ENCODE measurements at places on chromosomes 1 and 21. TPM values are rescaled to one million over a fixed set of nuclear protein-coding genes. Genes with fewer than 3 reads are reported as not detected.
A peak's percentile ranks its signal among the peaks of the same experiment; 100 is the strongest.

CD101 gene
- 0.75 TPM for total RNA-seq

OR10K1 gene
- not detected for total RNA-seq

EXO1 gene
- 1.6 TPM for total RNA-seq

RXFP4 gene
- total RNA-seq: not detected

GRCh38 chr1:49597436-49597835 lies 426.3 kb downstream of the AGBL4 start:
- no peak overlapping the region for H3K4me3 ChIP-seq
- no peaks in the 10 kb centered on the region for H3K36me3 ChIP-seq
- H3K27ac ChIP-seq: no peak overlapping the region
- H3K27me3 ChIP-seq: no peaks in the 10 kb centered on the region

- H3K4me1 ChIP-seq: peaks cover 25% of the 10 kb centered on the region
- H3K4me3 ChIP-seq: peak overlapping the region; percentile 3
- peak; percentile 92 for DNase-seq
- no peak overlapping the region for H3K27ac ChIP-seq
Observed at GRCh38 chr1:40338745-40339419, 21.8 kb upstream of the COL9A2 start.

GRCh38 chr1:229019663-229020271 lies 251.1 kb upstream of the RAB4A start:
- peaks cover 2% of the 10 kb centered on the region for H3K27me3 ChIP-seq
- no peaks in the 10 kb centered on the region for H3K36me3 ChIP-seq
- DNase-seq: no peak
- no peaks in the 10 kb centered on the region for H3K4me1 ChIP-seq
- no peak overlapping the region for H3K4me3 ChIP-seq

DNA sequence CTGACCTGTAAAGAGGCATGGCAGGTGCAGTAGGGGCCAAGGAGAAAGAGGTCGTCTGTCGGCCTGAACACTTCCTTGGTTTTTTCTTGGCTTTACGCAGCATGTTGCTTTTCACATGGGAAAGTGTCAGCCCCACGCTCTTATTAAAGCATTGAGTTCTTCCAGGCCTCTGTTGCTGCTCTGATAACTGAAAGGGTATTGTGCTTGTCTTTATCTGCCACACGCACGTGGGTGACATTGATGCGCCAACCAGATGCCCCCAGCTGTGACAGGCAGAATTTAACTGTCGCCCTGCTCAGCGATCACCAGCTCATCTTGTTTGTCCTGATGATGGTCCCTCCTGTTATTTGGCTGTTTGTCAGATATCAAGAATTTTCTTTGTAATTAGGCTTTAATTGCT lies 76.5 kb downstream of the GALNT2 start:
- H3K36me3 ChIP-seq: no peaks in the 10 kb centered on the region
- H3K4me3 ChIP-seq: no peak overlapping the region
- no peaks in the 10 kb centered on the region for H3K27me3 ChIP-seq
- no peak for DNase-seq
- no peak overlapping the region for H3K27ac ChIP-seq

- no peak overlapping the region for H3K27ac ChIP-seq
- no peak overlapping the region for H3K4me3 ChIP-seq
- no peaks in the 10 kb centered on the region for H3K4me1 ChIP-seq
- DNase-seq: no peak
- no peaks in the 10 kb centered on the region for H3K27me3 ChIP-seq
Observed at GRCh38 chr1:47617381-47618221, 179.8 kb downstream of the FOXD2 start.

- no peak overlapping the region for H3K27ac ChIP-seq
- H3K27me3 ChIP-seq: no peaks in the 10 kb centered on the region
- no peak for DNase-seq
- peaks cover 9% of the 10 kb centered on the region for H3K4me1 ChIP-seq
- H3K4me3 ChIP-seq: no peak overlapping the region
Observed at GRCh38 chr1:66426239-66426853, 107.6 kb upstream of the SGIP1 start.

GRCh38 chr1:113990530-113990929 lies 11.3 kb downstream of the OLFML3 start:
- no peaks in the 10 kb centered on the region for H3K27me3 ChIP-seq
- H3K4me1 ChIP-seq: no peaks in the 10 kb centered on the region
- H3K27ac ChIP-seq: no peak overlapping the region
- H3K36me3 ChIP-seq: no peaks in the 10 kb centered on the region
- H3K4me3 ChIP-seq: no peak overlapping the region

DNA sequence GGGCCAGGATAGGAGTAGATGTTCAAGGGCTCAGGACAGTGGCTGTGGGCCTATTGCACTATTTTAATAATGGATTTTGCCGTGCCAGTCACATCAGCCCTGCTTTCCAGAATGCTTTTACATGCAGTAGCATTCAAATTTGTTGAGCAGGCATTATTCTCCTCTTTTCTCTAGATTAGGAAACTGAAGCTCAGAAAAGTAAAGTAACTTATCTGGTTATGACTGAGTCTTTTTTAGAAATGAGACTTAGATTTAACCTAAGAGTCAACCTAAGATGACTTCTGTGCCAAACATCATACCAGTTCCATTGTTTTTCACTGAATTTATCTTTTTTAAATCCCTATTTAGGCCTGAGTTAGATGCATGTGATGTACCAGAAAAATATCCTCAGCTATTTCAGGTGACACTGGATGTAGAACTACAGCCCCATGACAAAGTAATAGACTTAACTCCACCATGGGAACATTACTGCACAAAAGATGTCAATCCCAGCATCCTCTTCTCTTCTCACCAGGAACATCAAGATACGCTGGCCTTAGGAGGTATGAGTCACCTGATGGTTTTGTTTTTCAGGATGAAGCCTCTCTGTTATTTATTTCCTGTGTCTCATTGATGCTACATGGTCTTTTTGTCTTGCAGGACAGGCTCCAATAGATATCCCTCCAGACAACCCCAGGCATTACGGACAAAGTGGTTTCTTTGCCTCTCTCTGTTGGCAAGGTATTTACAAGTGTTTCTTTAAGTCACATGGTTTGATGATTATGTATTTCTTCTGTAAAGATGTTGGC lies 31.4 kb upstream of the LEPR start:
- no peaks in the 10 kb centered on the region for H3K27me3 ChIP-seq
- H3K36me3 ChIP-seq: no peaks in the 10 kb centered on the region
- H3K4me1 ChIP-seq: no peaks in the 10 kb centered on the region
- no peak overlapping the region for H3K4me3 ChIP-seq
- no peak for DNase-seq
- H3K27ac ChIP-seq: no peak overlapping the region

GRCh38 chr1:211155040-211155439 lies 21.1 kb upstream of the KCNH1 start:
- H3K27ac ChIP-seq: no peak overlapping the region
- no peak overlapping the region for H3K4me3 ChIP-seq
- H3K27me3 ChIP-seq: no peaks in the 10 kb centered on the region
- DNase-seq: no peak
- no peaks in the 10 kb centered on the region for H3K4me1 ChIP-seq

GRCh38 chr1:3822421-3822820 lies 26.1 kb upstream of the LRRC47 start:
- H3K4me1 ChIP-seq: no peaks in the 10 kb centered on the region
- no peak overlapping the region for H3K27ac ChIP-seq
- no peak for DNase-seq

- H3K27me3 ChIP-seq: peaks cover 6% of the 10 kb centered on the region
- H3K36me3 ChIP-seq: no peaks in the 10 kb centered on the region
- no peaks in the 10 kb centered on the region for H3K4me1 ChIP-seq
Observed at GRCh38 chr1:86507935-86508582, 38.8 kb upstream of the CLCA4 start.

Measured in B cell (primary cell).